Nucleus accumbens (tissue), 56 donors: ENCODE measurements at places on chromosomes 6 and 20.
A peak's percentile ranks its signal among the peaks of the same experiment; 100 is the strongest.

GRCh38 chr6:43584892-43585570 is 9.0 kb downstream of the POLH start:
- no peak for DNase-seq

GRCh38 chr6:106413016-106413415 is 52.5 kb downstream of the CRYBG1 start:
- no peak for DNase-seq

DNA sequence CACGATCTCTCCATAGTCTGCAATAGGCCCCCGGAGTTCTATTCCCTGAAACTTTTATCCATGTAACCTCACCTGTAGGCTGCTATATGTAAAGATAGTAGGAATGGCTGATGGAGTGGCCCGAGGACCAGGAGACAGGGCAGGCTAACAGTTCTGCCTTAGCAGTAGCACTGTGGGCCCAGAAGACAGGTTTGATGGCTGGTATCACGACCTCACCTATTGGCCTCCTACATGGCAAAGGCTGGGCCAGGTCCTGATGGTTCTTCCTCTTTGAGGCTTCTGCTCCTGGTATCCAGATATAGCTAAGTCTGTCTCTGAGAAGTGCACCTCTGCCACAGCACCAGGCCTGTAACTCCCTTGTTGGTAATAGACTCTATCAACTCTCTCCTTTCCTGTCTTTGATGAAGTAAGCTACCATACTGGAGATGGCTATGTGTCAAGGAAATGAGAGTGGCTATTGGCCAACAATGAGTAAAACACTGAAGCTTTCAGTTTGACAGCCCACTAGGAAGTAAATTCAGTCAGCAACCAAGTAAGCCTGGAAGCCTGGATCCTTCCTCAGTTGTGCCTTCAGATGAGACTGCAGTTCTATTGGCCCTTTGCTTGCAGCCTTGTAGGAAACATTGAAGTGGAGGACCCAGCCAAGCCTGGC is 5.7 kb downstream of the SPEF1 start:
- DNase-seq, result no peak

DNA sequence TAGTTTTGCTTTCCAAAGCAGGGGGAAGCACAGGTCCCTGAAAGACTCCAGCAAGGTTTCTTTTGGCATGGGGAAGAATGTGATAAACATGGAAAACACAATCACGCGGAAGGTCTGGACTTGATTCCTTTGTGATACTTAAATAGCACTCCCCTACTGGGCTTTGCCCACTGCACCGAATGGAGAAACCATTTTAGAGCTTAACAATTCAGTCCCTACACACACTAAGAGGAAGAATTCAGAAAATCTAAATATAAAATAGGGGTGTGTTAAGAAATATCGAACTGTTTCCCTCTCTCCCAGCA is 71.4 kb upstream of the NHSL1 start:
- no peak for DNase-seq

DNA sequence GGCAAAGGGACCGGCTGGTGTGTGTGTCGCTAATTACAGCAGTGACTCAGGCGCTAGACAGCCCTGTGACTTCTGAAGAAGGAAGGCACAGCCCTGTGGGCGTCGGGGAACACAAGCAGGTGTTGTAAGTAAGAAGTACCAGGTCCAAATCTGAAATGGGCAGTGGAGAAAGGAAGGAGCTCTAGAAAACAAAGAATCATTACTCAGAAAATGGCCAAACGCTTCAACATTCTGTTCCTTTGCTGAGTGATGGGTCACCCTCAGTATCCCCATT is 106.8 kb downstream of the PXDC1 start:
- no peak for DNase-seq

- DNase-seq, result no peak
These were observed 280.9 kb downstream of the QKI start for GRCh38 chr6:163695414-163695864.

DNA sequence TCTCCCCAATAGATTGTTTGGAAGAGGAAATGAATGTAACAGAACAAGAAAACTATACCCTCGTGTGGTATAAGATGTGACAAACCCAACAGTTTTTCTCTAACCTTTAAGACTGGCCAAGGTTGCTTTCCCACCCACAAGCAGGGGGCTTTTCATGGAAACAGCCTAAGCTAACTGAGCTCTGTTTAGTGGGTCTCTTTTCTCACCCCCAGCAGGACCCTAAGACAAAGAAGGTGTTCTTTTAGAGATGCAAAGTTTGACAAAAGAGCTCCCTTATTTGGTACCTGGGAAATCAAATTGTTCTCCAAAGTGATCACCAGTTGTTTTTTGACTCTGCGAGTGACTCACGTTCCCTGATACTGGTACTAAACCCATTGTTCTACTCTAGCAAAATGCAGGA is 59.1 kb downstream of the MBOAT1 start:
- no peak for DNase-seq

- no peak for DNase-seq
These were observed 216.5 kb upstream of the FLRT3 start for GRCh38 chr20:14553774-14554534.

DNA sequence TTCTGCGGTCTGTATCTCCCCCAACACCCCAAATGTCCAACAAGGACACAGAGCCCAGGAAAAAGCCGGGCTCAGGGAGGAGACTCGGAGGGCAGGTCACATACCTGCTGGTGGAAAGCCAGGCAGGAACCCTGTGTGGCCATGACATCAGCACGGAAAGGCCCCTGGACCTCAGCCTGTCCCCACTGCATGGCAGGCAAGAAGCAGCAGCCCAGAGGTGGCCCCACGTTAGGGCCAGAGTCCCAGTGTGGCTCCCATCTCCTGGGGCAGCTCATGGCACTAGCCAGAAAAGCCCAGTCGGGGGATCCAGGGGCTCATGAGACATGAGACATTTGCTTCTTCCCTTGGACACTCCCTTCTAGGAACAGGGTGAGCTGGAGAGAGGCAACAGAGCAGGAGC is 258.7 kb downstream of the DLL1 start:
- DNase-seq, result no peak

DNA sequence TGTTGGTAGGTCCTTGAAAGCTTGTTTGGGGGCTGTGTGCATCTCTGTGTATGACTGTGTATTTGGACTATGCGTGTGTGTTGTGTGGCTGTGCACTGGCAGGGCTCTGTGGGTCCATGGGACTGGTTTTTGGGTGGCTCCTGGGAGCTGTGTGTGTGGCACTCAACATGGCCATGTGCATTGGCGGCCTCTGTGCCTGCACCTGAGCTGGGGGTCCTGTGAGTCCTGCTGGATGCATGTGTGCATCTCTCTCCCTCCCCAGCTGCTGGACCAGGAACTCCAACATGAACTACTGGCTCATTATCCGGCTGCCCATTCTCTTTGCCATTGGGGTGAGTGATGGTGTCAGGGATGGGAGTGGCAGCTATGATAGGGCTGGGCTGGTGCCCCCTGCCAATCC is 30.1 kb downstream of the GLP1R start:
- DNase-seq, result no peak

DNA sequence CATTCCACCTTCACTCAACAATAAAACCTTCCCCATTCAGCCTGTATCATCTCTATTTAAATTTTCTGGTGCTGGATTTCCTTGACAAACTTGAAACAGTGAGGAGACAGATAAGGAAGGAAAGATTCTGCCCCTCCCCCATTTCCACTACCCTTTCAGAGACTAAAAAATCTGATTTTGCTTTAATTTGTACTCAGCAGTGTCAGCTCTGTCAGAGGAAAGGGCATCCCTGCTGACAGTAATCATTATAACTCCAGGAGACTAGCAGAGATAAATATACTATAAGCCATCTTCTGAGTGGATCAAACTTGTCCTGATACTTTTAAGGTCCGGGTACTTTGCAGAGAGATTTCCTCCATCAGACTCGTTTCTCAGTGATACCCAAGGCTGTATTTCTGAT is 155.6 kb downstream of the SAMD5 start:
- DNase-seq, result no peak

DNA sequence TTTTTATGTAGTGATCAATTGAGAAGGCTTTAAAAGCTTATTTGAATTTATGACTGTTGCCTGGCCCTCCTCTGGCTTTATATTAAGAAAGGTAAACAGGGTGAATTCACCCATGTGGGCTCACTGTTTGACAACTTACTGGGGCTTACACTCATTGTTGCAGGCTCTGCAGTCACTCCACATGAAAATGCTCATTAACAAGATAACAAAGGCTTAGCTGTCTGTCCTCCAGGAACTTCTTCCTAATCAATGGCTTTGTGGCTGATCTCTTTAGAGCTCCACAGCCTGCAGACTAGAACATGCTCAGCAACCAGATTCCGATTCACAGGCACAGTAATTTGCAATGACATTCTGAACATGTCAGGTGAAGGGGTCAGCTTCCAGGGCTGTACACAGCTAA is 323.2 kb upstream of the MAN1A1 start:
- DNase-seq, result no peak

- DNase-seq, result no peak
These were observed 79.3 kb upstream of the TOP1 start for GRCh38 chr20:40949346-40949745.

GRCh38 chr20:52649727-52650126 is 322.4 kb upstream of the TSHZ2 start:
- DNase-seq, result no peak

DNA sequence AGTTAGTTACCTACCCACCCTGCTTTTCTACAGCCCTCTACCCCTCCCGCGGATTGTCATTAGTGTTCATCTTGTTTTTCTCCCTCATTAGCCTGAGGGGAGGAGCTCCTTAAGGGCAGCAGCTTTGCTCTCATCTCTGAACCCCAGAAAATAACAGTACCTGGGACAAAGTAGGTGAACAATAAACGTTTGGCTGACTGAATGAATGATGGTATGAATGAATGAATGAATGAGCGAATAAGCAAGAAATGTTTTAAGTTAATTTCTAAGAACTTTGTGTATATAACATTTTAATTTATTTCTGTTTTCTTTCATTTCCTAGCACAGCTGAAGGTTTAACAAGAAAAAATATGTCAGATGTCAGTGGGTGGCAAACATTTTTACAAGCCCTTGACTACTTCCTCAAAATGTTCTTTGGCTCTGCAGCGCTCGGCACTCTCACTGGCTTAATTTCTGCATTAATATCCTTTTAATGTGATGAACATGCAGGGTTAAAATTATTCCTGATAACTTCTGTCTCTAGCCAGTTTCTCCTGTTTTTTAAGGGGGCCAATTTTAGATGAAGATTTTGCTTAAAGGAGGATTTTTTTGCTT is 50.1 kb downstream of the SLC9A8 start:
- no peak for DNase-seq

GRCh38 chr6:156582509-156582992 is 194.6 kb upstream of the ARID1B start:
- DNase-seq, result peak; percentile 14

DNA sequence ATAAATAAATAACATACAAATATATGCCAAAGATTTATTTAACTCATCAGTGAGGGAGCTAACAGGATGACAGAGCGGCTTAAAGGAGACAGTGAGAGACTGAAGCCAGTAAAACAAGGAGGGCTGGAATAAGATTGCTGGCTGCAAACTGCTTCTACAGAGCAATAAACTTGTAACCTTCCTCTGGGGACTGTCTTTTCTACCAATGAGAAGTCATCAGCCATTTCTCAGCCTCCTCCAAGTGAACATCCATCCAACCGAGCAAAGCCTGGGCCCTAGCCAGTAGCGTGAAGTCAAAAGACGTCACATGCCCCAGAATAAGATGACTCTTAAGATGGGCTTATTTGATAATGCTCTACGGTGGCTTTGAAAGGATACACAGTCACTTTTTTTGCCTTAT is 42.5 kb downstream of the CPXM1 start:
- no peak for DNase-seq

DNA sequence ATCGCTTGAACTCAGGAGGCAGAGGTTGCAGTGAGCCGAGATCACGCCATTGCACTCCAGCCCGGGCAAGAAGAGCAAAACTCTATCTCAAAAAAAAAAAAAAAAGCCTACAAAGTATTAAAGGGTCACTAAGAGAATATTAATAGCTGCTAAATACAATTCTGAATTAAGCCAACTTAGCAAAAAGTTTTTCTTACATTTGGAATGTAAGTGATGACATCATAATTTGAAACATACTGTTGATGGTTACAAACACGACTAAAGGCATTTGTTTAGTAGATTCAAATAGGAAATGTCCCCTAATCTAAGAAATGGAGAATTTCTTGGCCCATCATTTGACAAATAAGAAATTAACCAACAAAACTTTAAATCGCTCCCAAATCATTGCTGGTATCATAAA is 282.8 kb downstream of the RNGTT start:
- no peak for DNase-seq

DNA sequence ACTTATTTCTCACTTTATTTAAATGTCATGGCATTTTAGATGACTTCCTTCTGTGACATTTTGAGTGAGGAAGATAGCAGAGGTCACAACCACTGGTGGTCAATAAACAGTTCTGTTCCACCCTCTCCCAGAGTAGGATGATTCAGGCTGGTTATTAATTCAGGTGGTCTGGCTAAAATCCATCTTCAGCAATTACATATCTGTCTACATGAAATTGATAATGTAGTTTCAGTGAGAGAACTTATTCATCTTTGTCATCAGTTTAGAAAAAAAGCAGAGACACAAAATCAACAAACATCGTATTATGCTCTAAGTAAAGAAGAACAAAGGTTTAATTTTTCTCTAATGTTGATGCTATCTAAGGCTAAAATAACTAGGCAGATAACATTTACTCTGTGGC is 525.5 kb downstream of the TENT5A start:
- no peak for DNase-seq

GRCh38 chr6:5718231-5718947 is 288.3 kb downstream of the NRN1 start:
- no peak for DNase-seq

DNA sequence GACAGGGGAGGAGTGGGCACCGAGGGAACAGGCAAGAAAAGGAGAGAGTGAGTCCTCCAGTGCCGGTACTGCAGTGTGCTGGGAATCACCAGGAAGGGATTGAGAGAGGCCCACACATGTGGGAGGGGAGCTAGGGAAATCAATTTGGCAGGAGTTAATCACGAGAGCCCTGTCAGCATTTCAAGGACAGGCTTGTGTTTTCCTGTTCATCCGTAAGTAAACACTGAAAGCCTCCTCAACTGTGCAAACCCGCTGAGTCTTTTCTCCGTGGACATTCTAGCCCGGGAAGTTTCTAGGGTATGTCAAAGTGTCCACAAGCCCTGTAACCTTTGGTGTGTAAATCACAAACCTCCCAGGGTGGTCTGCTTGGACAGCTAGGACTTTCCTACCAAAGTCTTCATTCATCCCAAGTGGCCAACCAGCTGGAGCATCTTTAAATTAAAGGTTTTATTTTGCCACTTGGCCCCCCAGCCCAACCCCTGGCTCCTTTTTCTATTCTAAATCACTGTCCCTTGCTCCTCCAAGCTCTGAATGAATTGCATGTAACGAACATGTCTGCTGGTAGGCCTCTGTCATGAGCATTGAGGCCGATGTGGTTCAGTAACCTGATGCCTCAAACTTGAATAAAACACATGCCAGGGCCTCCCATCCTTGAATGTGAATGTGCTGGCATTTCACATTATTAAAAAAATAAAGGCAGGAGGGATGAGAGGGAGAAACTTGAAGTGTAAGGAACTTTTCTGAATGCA is 149.1 kb downstream of the ZNF217 start:
- no peak for DNase-seq
